ENCODE measurements at places on chromosomes 7 and 10.

- no peak for DNase-seq
These were observed 131.6 kb upstream of the LSM8 start for GRCh38 chr7:118052336-118052735.

DNA sequence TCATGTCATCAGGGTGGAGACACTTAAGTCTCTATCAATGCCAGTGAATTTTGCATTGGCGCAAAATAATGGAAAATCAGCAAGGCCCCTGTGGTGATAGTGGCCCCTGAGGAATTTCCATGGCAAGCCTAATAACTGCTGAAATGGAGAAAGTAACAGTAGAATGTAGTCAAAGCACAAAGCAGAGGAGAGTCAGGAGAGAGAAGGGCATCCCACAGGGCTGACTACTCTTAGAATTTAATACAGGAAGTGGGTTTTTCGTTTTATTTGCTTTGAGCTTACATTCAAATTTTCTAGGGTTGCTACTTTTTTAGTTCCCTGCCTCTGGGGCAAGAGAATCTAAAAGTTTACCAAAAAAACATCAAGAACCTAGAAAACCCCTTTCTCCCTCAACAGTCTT is 39.0 kb downstream of the BZW2 start:
- DNase-seq = no peak

DNA sequence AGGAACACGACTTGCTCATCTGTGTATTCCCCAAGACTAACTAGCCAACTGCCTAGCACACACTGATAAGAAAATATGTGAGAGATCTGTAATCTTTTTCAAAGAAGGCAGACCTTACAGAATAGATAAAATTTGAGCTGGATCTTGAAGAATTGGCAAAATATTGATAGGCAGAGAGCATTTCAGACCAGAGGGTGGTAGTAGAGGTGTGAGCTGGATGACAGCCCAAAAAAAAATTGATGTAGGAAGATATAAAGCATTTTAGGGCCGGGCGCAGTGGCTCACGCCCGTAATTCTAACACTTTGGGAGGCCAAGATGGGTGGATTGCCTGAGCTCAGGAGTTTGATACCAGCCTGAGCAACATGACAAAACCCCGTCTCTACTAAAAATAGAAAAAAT is 1.2 kb upstream of the ZNF746 start:
- DNase-seq = no peak

DNA sequence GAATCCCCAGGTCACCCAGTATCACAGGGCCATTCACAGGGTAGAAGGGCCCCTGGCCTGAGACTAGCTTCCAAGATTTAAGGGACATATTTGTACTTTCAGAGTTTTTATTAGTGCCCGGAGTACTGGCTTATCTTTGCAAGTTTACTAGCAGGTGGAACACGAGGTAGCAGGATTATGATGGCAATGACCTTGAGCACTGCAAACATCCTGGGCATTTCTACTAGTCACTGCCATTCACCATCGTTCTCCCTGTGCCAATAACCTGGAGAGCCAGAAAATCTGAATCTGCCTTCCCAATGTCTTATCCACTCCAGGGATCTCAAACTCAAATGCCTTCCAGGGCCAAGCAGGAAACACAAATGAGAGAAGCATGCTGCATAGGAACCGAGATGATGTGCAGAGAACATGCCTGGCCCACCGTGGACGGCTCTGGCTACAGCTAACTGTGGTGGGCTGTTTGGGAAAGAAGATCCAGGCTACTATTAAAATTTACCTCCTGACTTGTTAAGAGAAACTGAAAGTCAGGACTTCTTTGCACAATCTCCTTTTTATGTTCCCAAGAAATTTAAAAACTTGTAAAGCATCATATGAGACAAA is 16.7 kb downstream of the FAM53B start:
- DNase-seq = no peak

- DNase-seq = peak; percentile 52
These were observed 909 bp upstream of the CC2D2B start for GRCh38 chr10:95906677-95907455.

- DNase-seq = no peak
These were observed 8.1 kb upstream of the SH2D4B start for GRCh38 chr10:80529604-80530003.

- DNase-seq = no peak
These were observed 257.6 kb downstream of the CCDC3 start for GRCh38 chr10:12743941-12744340.

DNA sequence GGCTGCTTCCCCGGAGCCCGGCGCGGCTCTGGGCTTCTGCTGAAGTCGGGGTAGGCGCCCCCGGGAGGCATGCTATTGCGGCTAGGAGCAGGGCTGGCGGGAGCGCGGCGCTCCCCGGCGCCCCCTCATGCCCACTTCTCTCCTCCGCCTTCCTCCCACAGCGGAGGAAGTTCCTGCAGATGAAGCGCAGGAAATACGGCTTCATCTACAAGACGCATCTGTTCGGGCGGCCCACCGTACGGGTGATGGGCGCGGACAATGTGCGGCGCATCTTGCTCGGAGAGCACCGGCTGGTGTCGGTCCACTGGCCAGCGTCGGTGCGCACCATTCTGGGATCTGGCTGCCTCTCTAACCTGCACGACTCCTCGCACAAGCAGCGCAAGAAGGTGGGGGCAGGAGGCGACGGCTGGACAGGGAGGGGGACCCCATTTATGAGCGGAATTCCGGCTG is 479 bp downstream of the CYP26A1 start:
- no peak for DNase-seq

DNA sequence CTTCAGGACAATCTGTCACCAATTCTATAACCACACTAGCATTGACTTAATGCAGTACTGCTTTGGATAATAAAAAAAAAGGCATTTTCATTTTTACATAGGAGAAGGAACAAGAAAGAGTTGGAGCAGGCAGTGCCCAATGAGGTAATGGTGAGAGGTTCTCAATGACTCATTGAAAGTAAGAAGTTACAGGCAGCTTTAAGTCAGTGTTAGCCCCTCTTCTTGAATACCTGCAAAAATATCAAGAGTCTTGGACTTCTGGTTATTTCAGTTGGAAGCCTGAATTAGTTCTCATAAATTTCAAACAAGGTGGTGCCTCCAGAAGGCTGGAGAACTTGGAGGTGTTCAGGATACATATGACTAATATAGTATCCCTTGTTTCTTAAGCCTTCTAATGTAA is 422.5 kb downstream of the HTR7 start:
- DNase-seq = no peak

DNA sequence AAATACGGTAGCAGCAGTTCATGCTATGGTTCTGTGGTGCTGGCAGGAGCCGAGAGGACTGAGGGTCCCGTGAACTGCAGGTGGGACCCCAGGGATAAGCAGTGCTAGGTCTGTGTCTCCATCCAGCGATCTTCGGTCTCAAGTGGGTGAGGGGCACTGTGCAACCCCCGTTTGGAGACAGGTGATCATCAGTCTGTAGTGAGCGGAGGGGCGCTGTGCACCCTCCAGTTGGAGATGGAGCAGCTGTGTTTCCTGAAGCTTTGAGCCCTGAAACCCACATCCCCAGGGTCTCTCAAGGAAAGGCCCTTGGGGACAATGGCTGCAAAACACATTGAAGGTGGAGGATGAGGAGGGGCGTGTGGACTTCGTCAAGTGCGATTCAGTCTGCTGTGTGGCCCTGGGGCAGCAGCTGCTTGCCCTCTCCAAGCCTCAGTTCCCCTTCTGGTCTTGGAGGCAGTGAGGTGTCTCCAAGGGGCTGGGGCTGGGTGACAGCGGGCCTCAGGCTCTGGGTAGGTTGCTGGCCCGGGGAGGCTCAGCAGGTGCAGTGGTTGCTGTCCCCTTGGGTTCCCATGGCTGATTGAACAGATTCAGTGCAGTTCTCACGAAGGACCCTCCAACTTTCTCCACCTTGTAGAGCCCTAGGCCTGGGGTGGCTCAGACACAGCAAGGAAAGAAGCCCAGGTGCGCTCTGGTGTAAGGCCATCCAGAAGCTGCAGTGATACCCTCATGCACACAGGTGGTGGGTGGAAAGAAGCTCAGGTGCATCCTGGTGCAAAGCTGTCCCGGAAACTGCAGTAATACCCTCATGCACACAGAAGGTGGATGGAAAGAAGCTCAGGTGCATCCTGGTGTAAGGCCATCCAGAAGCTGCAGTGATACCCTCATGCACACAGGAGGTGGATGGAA is 160.6 kb downstream of the ADARB2 start:
- no peak for DNase-seq

DNA sequence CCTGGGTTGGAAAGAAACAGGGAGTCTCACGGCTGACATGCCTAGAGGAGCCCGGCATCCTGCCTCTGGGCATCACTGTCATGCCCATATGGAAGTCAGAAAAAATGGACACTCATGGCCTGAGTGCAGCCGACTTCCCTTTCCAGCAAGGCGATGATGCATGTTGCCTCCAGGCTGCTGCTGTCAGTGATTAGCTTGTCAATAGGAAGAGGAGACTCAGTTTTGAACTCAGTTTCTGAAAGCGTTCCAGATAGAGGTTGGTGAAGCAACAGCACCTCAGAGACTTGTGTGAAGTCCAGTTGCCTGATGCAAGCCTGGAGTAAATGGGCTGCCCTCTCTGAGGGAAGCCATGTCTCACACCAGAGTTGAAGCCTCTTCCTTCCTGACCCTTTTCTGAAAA is 148.4 kb downstream of the TPST1 start:
- no peak for DNase-seq

GRCh38 chr7:7251742-7252141 is 69.4 kb downstream of the C1GALT1 start:
- DNase-seq = no peak

GRCh38 chr10:78155722-78156121 is 122.1 kb downstream of the RPS24 start:
- DNase-seq = no peak

- DNase-seq = no peak
These were observed 14.5 kb downstream of the ANKIB1 start for GRCh38 chr7:92260248-92260781.

GRCh38 chr10:100715101-100715444 is 30.3 kb upstream of the PAX2 start:
- no peak for DNase-seq

- no peak for DNase-seq
These were observed 36.1 kb downstream of the KCNMA1 start for GRCh38 chr10:77601488-77601887.

DNA sequence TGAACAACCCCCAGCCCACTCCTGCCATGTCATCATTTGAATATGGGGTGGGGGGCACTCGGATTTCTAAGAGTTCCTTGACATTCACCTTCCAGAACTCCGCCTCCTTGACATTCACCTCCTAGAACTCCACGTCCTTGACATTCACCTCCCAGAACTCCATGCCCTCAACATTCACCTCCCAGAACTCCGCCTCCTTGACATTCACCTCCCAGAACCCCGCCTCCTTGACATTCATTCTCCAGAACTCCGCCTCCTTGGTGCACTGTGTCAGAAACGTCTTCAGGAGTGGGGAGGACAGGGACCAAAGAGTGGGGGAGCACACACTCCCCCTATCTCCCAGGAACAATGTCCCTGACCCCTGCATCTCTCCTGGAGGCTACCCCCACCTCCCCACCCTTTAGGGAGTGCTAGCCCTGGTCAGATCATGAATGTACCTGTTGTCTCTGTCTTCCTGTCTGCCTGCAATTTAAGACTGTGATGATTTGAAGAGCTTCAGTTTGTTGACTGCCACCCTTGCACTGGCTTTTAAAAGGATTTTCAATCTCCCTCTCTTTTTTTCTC is 110.1 kb downstream of the NPTX2 start:
- DNase-seq = no peak

GRCh38 chr10:101939729-101940128 is 96.1 kb upstream of the KCNIP2 start:
- no peak for DNase-seq

GRCh38 chr7:20484356-20484755 is 131.1 kb upstream of the ABCB5 start:
- no peak for DNase-seq

DNA sequence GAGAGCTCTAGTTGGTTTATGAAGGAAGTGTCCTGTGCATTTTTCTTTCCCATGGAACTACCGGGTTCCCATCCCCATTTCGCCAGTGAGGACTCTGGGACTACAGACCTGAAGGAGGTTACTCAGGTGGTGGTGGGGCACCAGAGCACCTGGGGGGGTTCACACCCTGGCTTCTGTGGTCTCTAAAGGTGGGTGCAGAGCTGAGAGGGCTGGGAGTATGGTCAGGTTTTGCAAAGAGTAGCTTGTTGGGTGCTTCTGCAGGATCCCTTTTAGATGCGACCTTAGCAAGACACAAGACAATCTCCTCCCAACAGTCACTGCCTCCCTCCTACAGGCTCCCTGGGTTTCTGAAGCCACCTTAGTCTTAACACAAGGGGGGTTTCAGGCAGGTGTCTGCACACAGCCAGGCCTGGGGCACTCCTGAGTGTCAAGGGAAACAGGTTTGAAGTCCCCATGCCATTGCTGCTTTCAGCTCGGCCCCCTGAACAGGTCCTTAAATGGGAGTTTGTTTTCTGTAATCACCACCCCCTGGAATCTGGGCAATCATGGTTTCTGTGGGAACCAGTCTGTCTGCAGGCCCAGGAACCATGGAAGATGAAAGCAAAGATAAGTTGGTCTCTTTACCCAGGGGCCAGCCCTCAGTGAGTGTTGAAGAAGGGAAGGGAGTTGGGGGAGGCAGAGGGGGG is 9.9 kb upstream of the CXCL12 start:
- no peak for DNase-seq

- no peak for DNase-seq
These were observed 150.8 kb upstream of the TMEM229A start for GRCh38 chr7:124183649-124184048.

DNA sequence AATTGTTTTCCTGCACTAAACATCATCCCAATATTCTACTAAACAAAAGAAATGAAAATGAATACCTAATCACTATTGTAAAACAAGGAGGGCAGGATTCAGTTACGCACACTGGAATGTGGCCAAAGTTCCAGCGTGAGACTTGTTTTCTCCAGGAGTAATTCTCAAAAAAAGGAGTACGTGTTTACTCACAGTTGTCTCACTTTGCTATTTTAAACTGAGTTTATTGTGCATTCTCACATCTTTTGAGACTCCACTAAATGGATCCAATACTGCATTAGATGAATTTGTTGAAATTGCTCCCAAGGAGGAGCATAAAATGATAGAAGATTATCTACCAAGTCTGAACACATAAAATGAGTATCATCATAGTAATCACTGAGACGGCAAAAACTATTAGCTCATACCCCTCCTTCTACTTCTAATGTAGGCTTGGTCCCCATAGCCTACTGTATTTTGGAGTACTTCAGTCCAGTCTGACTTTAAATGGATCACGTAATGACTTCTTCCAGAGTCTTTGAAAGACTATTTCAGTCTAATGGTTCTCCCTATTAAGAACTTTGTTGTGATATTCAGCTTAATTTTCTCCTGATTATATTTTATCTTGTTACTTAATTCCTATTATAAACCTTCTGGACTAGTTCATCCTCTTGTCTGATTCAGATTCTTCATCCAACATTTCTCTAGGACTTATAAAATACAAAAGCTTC is 3.8 kb downstream of the GRM3 start:
- DNase-seq = no peak

- DNase-seq = no peak
These were observed 102.3 kb downstream of the MKX start for GRCh38 chr10:27643301-27643700.

- DNase-seq = no peak
These were observed 43.3 kb downstream of the TAF3 start for GRCh38 chr10:7861509-7862120.

GRCh38 chr7:81638198-81638597 is 131.6 kb downstream of the HGF start:
- no peak for DNase-seq
